ENCODE measurements at places on chromosomes 12 and 14.

- DNase-seq, result peak; percentile 84
Measured at GRCh38 chr14:103057372-103058163, at the start of gene CDC42BPB. Gene CDC42BPB (minus strand): TSS chr14:103057549. CDS start chr14:103057173, 376 bp downstream.

DNA sequence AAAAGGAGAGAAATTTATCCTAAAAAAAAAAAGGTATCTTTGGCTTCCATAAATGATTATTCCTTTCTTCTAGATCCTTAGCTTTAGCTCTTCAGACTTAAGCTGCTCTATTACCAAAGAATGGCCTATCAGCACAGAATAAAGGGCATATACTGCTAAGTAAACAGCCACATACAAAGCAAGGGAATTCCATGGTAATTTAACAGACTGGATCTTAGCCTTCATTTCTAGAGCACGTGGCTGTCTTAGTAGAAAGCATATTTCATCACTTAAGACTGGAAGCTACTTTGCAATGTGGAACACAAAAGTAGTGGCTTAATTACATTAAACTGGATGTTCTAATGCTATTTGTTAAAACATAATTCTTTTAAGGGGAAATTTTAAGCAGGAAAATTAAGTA, 23.1 kb downstream of the TMED10 start:
- no peak for DNase-seq

- DNase-seq, result no peak
Measured at GRCh38 chr14:104701383-104702076, 12.1 kb downstream of the INF2 start.

DNA sequence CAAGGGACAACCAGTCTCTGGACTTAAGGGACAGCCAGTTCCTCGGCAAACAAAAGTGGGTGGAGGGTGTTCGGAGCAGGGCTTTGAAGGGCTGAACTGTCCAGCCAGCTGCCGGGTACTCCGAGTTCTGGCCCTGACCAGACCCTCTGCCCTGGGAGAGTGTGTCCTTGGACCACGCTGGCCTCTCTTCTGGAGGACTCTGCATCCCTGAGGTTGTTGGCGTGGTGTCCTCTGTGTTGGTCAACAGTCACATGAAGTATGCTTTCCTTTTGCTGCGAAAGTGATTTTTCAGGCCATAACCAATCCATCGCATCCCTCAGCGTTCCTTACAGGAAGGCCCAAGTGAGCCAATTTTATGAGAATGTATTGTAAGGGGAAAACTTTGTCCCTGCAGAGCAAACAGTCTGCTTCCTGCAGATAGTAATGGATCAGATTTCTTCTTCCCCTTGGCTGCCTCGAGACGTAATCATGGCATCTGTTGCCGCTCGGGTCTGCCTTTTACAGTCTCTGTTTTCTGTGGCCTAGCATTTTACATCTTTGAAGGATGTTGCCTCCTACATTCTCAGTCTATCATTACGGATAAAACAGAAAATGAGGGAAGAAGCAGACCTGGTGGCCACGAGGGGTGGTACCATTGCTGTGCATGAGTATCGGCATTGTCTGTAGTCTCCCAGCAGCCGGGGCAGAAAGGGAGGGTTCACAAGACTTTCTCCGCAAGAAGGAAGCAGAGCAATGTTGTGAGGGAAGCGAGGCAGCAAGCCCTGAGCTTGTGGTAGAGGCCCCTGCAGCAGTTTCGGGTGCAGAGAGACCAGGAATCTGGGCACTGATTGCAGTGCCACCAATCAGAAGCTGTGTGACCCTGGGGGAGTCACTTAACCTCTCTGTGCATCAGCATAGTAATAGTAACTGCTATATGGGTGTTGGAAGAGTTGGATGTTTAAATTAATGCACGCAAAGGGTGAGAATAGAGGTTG, 47.4 kb downstream of the SMIM41 start:
- DNase-seq, result no peak

DNA sequence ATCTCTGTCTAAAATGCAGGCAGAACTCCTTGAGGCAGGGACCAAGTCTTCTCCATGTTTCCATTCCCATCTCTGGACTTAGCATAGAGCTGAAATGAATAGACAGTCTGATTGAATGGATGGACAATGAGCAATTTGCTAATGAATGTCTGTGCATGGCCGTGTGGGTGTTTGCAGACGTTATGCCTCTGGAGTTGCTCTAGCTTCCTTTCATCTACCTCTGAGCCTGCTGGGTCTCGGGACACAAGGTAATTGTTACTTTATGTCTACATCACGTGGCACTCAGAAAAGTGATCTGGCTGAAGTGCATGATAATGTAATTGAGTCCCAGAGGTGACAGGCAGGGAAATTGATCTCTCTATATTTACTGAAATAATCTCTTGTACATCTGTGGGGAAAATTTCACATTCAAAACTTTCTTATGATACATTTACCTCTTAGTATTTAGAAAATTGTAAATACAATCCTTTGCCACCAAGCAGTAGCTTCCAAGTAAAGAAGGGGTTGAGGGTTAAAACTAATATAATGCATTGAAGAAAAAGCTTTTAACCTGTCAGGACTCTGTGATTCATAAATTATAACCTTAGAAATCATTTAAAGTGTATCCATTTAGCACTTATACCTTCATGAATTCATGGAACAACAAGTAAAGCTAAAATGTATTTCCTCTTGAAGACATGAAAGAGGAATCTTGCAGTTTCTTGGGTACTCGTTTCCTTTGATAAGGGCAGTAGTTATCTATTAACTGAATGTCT, 424.1 kb downstream of the APAF1 start:
- no peak for DNase-seq

- peak; percentile 11 for DNase-seq
Measured at GRCh38 chr12:40565029-40565633, 127.1 kb upstream of the CNTN1 start.

DNA sequence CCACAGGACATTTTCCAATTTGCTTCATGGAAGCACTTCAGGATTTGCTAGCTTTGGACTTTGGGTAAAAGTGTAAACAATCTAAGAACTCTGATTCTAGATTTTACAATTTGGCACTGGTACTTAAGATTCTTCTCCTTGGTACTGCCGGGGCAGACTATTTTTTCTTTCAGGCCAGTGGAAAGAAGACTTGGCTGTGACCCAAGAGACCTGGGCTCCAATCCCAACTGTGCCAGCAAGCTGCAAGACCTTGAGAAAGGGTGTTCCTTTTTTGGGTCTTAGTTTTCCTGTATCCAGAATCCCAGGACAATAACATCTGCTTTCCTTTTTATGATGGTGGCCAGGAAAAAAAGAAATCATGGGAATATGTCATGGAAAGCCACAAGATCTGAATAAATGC, 148.1 kb upstream of the CRY1 start:
- no peak for DNase-seq

DNA sequence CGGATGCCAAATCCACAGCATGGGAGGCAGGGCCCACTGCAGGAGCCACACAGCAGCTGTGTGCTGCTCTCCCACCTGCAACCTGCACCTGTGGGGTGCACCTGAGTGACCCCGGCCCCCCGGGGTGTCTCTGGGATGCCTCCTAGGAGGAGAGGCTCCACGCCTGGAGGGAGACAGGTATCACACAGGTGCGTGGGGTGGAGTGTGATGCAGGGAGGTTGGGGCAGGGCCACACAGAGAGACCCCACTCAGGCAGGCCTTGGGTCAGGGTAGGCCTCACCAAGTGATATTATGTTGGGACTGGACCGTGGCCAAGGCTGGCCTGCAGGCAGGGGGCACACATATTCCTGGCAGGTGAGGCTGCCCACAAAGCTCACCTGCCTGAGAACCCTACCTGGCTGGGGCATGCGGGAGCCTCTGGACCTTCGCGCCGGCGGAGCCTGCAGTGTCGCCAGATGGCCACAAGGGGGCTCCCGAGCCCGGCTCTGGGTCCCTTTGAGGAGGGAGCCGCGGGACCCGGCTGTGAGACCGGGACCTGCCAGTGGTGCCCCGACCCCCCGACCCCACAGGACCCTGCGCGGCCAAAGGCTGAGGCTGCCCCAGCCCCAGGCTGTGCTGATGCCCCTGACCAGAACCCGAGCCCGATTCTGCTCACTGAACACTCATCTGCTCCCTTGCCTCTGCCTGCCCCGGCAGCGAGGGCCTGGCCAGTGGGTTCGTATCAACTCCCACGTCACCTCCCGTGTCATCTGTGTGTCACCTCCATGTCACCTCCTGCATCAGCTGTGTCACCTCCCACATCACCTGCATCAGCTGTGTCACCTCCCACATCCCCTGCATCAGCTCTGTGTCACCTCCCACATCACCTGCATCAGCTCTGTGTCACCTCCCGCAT, 11.4 kb downstream of the TMEM121 start:
- peak; percentile 40 for DNase-seq

- DNase-seq, result no peak
Measured at GRCh38 chr12:54329759-54330158, 4.8 kb downstream of the COPZ1 start.

- peak; percentile 97 for DNase-seq
Measured at GRCh38 chr12:57816855-57817151, 1.7 kb downstream of the AVIL start.

DNA sequence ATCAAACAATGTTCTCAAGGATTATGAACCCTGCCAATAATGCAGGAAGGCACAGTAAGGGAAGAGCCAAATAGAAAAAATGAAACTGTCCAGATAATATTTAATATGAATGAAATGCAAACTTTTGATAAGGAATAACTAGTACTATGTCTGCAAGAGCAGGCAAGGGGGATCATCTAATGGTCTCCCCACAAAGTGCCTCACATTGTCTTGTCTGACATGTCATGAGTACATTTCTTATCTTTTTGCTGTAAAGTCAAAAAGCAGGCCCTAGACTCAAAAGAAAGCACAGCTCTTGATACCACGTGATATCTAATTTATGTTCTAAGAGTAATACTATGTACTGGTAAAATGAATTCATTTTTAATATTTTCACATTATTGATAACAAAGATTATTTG, 43.9 kb upstream of the GTF2A1 start:
- DNase-seq, result no peak

- DNase-seq, result no peak
Measured at GRCh38 chr12:128140551-128140950, 126.4 kb upstream of the TMEM132C start.

- no peak for DNase-seq
Measured at GRCh38 chr14:99674064-99674650, 9.9 kb upstream of the CYP46A1 start.

DNA sequence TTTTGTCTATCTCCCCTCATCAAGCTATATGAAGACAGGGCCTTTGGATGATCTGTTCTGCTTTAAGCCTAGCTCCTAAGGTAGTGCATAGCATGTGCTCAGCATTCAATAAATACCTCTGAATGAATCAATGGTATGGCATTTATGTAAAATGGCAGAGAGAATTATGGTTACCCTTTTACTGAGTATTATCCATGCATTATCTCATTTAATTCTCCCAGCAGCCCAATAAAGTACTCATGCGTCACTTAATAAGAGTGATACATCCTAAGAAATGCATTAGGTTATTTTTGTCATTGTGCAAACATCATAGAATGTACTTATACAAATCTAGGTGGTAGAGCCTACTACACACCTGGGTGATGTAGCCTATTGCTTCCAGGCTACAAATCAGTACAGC, 269.7 kb downstream of the KSR2 start:
- no peak for DNase-seq

- peak; percentile 72 for DNase-seq
Measured at GRCh38 chr14:102516531-102517391, 7.2 kb upstream of the ANKRD9 start.

- no peak for DNase-seq
Measured at GRCh38 chr14:68851078-68851477, 58.2 kb upstream of the ZFP36L1 start.

- peak; percentile 48 for DNase-seq
Measured at GRCh38 chr14:74459289-74459946, 33.4 kb upstream of the SYNDIG1L start.

DNA sequence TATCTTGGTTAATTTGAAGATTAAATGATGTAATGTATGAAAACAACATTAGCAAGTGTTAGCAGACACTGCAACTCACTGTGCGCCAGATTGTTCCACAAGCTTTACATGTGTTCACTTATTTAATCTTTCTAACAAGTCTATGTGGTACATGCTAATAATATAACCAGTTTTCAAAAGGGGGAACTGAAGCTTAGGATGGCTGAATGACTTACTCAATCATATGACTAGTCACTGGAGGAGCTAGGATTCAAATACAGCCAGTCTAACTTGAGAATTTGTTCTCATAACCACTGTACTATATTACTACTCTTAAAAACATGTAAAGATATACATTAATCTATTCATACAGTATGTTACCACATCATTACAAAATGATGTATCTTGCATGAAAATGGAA, 60.5 kb upstream of the LRIG3 start:
- no peak for DNase-seq

DNA sequence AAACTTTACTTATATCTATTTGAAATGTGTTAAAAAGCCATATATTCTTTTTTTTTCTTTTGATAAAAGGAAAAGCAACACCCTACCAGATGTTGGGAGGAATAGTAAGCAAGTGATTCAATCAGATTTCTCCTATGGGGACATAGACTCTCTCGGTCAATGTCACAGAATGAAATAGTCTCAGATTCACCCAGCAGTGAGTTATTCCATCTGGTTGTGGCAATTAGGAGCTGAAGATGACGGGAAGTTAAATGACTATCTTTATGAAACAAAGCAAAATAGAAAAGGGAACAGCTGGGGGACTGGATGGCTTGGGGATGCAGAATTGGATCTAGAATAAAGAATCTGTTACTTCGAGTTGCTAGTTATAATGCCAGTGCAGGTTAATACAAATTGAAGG, 857.0 kb downstream of the NRXN3 start:
- no peak for DNase-seq

DNA sequence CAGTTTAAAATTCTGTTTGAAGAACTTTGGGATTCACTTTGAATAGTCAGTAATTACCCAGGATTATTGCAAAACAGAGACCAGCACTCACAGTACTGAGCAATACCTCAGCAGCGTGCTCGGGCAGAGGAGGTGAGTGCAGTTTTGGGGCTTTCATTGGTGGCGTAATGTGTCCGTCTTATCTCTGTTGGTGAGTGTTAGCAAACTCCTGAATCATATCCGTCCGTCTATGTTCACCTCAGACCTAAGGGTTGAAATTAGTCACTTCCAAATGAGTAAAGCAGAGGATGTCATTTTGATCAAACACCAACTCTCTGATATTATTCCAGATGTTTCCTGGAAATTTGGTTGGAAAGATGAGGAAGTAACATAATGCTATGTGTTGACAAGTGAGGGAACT, 82.8 kb downstream of the BORCS5 start:
- peak; percentile 84 for DNase-seq

DNA sequence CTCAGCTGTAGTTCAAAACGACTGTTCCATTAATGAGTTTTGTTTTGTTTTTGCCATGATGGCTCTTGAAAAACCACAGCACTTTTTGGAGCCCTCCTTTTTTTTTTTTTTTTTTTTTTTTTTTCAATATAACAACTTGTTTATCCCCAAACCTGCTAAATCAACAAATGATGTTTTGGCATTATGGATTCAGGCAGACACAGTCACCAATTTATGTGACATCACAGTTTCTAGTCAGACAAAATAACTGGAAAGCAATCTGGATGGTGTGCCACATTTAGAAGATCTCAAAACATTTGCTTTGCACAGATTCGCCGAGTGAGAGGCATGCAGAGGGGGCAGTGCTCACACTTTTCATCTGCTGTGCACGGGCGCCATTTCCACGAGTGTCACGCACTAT, 7.9 kb upstream of the RFLNA start:
- no peak for DNase-seq

GRCh38 chr14:90757452-90757851, 58.8 kb downstream of the TTC7B start:
- peak; percentile 11 for DNase-seq
